Kasumi-1 (cell line): ENCODE measurements at places on chromosomes 12 and 14.

- DNase-seq = no peak
Measured at GRCh38 chr14:81093651-81094050, 127.1 kb downstream of the GTF2A1 start.

- DNase-seq = no peak
Measured at GRCh38 chr12:64010069-64010686, 165.7 kb downstream of the SRGAP1 start.

DNA sequence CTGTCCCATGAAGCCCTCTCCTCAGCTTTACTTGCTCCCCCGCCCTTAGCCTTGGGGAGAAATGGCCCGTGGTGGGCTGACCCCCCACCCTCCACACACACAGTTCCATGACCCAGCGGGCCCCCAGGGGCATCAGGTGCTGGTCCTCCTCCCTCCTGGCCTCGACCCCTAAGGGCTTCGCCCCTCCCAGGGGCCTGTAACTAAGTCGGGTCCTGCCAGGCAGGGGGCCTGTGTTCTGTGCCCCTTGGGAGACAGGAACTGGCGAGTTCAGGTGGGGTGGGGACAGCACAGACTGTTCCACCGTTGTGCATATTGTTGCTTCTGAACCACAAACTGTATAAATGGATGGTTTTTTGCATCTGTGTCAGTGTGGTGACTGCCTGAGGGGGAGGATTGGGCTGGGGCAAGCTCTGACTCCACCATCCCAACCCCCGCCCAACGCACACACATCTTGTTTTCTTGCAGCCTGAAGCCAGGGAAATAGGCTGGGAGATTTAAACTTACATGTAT is 8.8 kb downstream of the TAMALIN start:
- no peak for DNase-seq

GRCh38 chr14:85344171-85344570 is 185.8 kb upstream of the FLRT2 start:
- DNase-seq = no peak

GRCh38 chr14:58779376-58779775 is 141.6 kb downstream of the DACT1 start:
- DNase-seq = no peak

DNA sequence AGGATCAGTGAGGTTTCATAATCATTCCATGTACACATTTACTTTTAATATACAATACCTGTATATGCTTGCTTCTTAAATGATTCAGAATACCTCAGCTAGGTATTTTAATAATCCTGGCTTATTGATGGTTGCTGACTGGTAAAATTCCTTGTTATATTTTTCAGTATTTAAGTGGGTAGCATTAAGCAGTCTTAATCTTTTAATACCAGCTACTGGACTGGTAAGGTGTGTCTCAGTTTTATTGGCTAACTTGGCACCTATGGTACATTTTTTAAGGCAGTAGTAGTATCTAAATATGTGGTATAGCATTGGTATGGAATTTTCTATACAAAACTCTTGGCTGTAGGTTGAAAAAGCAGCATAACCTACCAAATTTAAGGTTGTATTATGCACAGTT is 96.6 kb downstream of the RAD52 start:
- DNase-seq = no peak

DNA sequence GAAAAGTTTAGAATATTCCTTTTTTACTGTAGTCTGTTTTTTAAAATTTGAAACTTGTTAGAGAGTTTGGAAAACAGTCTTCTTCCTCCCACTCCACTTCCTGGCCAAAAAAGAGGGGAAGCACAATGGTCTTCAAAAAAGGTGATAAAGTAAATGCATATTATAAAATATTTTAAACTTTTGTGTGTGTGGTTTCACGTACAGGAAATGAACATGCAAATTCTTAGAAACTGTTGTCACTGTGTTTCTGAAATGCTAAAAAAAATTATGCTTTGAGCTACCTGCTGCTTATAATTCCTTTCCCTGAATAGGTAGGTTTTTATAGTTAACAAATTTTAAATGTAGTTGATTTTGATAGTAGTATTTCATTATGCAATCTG is 2.9 kb downstream of the FGFR1OP2 start:
- no peak for DNase-seq

DNA sequence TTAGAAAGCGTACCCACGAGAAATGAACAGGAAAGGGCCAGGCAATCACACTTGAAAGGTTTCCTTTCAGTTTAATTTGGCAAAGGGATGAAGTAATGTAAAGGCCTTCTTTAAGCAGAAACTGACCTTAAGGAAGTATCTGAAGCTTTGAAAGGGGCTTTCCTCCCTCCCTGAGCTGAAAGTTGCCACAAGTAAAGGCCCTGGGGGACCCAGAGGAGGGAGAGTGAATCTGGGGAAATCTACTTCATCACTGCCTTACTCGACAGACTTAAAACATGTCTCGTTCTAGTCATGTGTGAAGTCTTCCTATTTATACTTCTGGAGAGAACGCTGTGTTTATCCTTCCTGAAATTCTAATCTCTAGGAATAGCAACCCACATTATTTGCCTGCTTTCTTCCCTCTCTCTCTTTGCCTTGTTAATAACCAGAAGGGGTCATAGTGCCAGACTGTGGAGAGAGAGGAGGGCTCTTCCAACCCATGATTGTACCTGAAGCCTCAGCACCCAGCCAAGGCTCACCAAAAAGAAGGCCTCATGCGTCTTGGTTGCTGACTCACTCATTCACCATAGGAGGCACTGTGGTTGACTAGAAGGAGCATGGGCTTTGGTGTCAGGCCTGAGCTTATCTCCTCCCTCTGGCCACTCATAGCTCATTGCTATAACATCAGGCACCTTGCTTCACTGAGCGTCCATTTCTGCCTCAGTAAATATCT is 10.2 kb upstream of the GPX2 start:
- no peak for DNase-seq

DNA sequence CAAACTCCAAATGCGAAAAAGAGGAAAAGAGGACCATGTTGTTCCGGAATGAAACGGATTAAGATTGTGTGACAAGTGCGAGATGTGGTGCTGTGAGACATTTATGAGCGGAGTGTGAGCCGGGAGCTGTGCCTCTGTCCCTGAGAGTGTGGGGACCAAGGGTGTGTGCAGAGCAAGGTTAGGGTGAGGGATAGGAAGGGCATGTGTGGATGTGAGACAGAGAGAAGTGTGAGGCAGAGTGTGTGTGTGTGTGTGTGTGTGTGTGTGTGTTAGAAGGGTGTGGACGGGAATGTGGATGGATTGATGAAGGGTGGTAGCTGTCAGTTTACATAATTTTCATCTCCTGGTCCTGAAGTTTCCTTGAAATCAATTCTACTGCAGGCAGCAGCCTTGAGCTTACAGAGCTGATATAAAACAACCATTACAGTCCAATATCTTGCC is 4.3 kb upstream of the OTX2 start:
- DNase-seq = no peak
